Activated CD4-positive, alpha-beta T cell treated with anti-CD3 and anti-CD28 coated beads for 36 hours (primary cell): ENCODE measurements at places on chromosomes 13 and 19. TPM values are rescaled to one million over a fixed set of nuclear protein-coding genes. Genes with fewer than 3 reads are reported as not detected.

The BEST2 gene
- not detected for total RNA-seq

The RASL11A gene
- 3.2 TPM for total RNA-seq

The OR10H1 gene
- total RNA-seq, result not detected

DNA sequence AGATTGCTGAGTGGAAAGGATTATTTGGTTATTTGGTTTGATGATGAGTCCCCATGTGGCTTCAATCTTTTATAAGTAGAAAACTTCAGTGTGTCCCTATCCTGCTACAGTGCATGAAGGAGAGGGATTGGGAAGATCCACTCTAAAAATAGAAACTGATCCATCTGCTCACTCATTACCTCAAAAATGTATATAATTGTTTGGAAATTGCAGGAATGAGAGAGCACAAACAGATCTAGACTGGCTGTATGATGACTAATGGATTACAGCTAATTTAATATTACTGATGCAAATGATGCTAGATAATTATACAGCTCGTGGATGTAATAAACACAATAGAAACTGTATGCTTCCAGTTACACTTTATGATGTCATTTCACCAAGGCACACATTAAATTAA, 625.3 kb upstream of the PRR20A start:
- no peaks in the 10 kb centered on the region for H3K4me1 ChIP-seq
- no peaks in the 10 kb centered on the region for H3K27me3 ChIP-seq
- no peak overlapping the region for H3K4me3 ChIP-seq
- no peak for DNase-seq
- H3K27ac ChIP-seq, result no peak overlapping the region

DNA sequence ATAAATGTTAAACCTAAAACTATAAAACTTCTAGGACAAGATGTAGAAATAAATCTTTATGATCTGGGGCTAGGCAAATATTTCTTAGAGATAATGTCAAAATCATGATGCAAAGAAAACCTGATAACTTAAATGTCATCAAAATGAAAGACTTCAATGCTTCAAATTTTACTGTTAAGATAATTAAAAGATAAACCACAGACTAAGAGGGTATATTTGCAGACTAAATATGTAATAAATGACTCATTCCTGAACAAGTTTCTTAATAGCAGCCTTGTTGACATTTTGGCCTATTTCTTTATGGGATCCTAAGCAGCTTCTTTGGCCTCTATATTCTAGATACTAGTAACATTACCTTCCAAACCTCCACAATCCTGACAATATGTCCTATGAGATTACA, 2878.3 kb upstream of the PCDH20 start:
- H3K27me3 ChIP-seq, result no peaks in the 10 kb centered on the region
- no peak overlapping the region for H3K4me3 ChIP-seq
- no peaks in the 10 kb centered on the region for H3K4me1 ChIP-seq
- DNase-seq, result no peak
- no peaks in the 10 kb centered on the region for H3K36me3 ChIP-seq

- no peak overlapping the region for H3K4me3 ChIP-seq
- H3K36me3 ChIP-seq, result no peaks in the 10 kb centered on the region
- peaks cover 19% of the 10 kb centered on the region for H3K27me3 ChIP-seq
- DNase-seq, result no peak
- peaks cover 3% of the 10 kb centered on the region for H3K4me1 ChIP-seq
Observed at GRCh38 chr13:29496241-29496712, 99.2 kb downstream of the SLC7A1 start.
